ENCODE measurements at places on chromosomes 11 and 22. TPM values are rescaled to one million over a fixed set of nuclear protein-coding genes. Genes with fewer than 3 reads are reported as not detected.
A peak's percentile ranks its signal among the peaks of the same experiment; 100 is the strongest.

- DNase-seq: peak; percentile 47
- H3K27ac ChIP-seq: peak overlapping the region; percentile 9
- H3K4me3 ChIP-seq: no peak overlapping the region
- H3K36me3 ChIP-seq: no peaks in the 10 kb centered on the region
- H3K27me3 ChIP-seq: no peaks in the 10 kb centered on the region
- H3K4me1 ChIP-seq: peaks cover 15% of the 10 kb centered on the region
These were observed 562 bp downstream of the FOLR3 start for GRCh38 chr11:72135891-72136683.

GRCh38 chr22:49439373-49439772, 388.3 kb downstream of the BRD1 start:
- no peaks in the 10 kb centered on the region for H3K36me3 ChIP-seq
- H3K4me1 ChIP-seq: no peaks in the 10 kb centered on the region
- no peaks in the 10 kb centered on the region for H3K27me3 ChIP-seq

DNA sequence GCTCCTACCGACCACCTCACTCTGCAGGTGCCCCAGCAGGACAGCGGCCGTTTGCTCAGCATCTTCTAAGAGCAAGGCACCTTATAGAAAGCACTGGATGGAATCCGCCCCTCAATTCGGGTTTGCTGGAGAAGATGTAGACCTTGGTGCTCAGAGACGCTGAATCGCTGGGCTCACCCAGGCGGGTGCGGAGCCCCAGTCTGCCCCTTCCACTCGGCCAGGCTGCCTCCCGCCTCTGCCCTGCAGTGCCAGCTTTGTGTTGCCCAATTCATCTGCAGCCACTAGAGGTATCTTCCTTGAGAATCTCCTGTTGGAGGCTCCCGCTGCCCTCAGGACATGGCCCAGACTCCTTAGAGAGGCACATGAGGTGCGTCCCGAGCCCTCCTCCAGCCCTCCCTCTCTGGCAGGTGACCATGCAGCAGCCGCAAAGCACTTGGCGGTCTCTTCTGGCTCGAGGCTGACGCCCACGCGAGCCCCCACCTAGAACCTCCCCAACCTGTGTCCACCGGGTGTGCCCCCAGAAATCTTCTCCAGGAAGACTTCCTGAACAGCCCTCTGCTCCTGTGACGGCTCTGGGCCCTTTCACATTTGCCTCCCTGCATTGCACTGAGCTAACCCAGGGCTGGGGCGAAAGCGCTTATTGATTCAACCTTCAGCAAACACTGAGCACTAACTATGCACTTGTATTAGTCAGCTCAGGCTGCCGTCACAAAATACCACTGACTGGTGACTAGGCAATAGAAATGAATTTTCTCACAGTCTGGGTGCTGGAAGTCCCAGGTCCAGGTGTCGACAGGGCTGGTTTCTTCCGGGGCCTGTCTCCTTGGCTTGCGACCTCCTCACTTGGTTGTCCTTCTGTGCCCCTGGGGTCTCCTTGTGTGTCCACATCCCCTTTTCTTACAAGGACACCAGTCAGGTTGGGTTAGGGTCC, 117.5 kb downstream of the WNT7B start:
- H3K4me1 ChIP-seq: peaks cover 7% of the 10 kb centered on the region
- no peaks in the 10 kb centered on the region for H3K27me3 ChIP-seq
- no peak overlapping the region for H3K4me3 ChIP-seq
- no peak overlapping the region for H3K27ac ChIP-seq
- peaks cover 12% of the 10 kb centered on the region for H3K36me3 ChIP-seq

RIMBP3C gene
- total RNA-seq: 0.29 TPM
